ENCODE measurements at places on chromosomes 5 and 9.
A peak's percentile ranks its signal among the peaks of the same experiment; 100 is the strongest.

- DNase-seq = no peak
Observed at GRCh38 chr5:14996997-14997396, 125.4 kb upstream of the ANKH start.

DNA sequence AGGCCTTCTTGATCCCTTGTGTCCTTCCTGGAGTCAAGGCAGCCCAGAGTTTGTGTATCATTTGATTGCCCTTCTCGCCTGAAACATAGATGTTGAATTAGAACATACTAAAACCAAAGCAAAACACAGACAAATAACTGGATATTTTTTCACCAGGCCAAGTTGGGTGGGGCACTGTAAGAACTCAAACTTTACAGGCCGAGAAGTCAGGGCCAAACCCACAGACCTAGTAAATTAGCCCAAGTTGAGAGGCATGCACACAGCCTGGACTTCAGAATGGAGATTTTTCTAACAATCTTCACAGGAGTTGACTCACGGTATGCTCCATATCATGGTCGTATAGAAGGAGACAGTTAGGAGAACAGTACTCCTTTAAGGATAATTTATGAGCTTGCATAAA lies 121.7 kb downstream of the PIK3R1 start:
- DNase-seq = no peak

DNA sequence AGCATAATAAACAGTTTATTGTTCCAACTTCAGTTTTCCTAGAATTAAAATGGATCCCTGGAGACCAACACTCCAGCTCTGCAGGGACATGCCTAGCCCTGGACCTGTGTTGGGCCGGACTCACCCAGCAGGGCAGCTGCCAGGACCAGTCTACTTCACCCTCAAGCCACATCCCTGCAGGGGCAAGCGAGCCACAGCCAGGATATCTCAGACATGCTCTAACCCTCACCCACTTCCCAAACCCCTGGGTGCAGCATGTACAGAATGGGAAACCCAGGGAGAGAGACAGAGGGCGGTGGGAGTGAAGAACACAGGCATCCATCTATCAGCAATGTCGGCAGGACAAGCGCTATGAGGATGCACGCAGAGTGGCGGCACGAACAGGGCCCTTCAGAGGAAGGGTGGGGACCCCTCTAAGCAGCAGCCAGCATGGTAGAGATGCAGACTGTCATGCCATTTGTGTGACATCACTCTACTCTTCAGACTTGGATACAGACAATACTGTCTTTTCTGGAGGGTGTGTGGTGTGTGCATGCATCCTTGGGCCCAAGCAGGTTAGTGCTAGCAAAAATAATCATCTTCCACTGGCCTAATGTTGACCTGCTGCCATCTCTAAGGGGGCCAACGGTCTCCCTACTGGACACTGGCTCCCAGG lies 83.1 kb downstream of the SEMA4D start:
- no peak for DNase-seq

GRCh38 chr5:83249156-83249555 lies 171.8 kb downstream of the XRCC4 start:
- no peak for DNase-seq

GRCh38 chr5:150624334-150625163 lies 15.9 kb upstream of the SYNPO start:
- no peak for DNase-seq

GRCh38 chr5:90131383-90132133 lies 278.0 kb downstream of the CETN3 start:
- DNase-seq = no peak

GRCh38 chr9:107784235-107784958 lies 294.8 kb upstream of the KLF4 start:
- DNase-seq = peak; percentile 41
